Activated CD4-positive, alpha-beta T cell treated with anti-CD3 and anti-CD28 coated beads for 24 hours (primary cell): ENCODE measurements at places on chromosomes 6 and 20.
A peak's percentile ranks its signal among the peaks of the same experiment; 100 is the strongest.

DNA sequence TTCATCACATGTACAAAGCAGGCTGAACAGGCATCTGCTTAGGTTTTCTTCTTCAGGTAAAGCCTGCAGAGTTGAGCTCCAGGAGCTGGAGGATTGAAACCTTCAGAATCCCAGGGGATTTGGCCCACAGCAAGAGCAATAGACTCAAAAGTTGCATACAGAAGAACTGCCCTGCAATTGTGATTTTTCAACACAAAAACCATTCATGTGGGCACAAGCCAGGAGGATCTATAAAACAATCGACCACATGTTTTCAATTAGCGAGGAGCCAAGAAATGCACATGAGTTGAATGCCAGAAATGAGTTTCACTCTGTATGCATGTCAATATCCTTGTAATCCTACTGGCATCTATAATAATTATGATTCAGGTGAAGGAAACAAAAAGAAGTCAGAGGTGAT lies 576.4 kb downstream of the HDGFL1 start:
- no peak for DNase-seq

GRCh38 chr6:6154335-6154734 lies 147.6 kb upstream of the NRN1 start:
- no peak for DNase-seq

GRCh38 chr6:18477301-18477941 lies 90.3 kb downstream of the RNF144B start:
- no peak for DNase-seq

DNA sequence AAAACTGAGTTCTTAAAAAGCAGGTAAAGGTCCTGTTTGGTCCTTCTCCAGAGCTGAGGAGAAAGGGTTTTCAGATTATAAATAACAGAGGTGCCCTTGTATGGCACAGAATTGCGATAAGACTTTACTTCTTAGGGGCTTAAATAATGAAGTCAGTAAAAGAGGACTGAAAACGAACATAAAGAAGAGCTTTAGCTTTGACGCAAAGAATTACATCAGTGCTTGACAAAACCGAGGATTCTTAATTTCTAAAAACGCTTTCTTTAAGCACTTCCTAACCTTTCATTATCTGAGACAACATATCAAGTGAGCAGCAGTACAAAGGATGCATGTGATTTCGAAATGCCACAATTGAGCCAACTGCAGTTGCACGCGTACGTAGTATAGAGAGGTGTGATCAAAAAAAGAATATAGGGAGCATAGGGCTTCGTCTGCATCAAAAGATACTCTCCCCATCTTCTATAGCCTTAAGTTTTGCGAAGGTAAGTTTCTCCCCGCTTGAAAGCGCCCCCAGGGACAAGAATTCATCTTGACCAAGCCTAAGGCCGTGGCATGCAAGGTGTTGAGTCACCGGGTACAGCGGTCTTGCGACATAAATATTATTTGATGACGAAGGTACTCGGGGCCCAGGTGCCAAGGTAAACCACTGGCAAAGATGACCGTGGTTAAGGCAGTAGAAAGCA lies 778 bp upstream of the LOC128125822 start:
- DNase-seq: no peak

DNA sequence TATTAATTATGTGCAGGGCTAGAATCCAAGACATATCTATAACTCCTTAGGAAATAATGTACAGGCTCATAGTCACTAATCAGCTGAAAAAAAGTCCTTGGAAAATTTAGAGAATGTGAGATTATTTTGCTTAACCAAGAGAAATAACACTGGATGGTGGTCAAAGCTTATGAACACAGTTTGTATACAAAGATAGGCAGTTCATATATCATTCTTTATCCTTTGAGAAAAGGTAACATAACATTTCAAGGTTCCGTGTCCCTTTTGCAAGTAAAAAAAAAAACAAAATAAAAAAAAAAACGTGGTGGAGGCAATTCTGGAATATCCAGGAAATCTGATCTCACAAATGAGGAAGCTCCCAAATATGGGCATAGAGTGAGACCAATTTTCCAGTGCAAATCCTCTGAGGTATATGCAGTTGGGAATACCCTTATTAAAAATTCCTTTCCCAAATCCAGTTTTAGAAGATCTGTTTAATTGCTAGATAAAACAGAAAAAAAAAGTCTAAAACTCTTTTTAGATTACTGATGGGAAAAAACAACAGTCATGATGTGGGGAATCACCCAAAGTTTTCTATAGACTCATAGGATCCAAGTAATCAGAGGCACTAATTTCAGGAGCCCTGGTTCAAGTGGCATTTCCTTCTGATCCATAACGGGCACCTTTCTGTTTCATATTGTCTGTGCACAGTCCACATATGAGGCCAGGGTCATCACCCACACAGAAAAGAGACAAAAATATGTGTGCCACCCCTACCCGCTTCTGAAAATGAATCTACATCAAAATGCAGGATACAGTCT lies 17.7 kb upstream of the TNFAIP3 start:
- DNase-seq: no peak

DNA sequence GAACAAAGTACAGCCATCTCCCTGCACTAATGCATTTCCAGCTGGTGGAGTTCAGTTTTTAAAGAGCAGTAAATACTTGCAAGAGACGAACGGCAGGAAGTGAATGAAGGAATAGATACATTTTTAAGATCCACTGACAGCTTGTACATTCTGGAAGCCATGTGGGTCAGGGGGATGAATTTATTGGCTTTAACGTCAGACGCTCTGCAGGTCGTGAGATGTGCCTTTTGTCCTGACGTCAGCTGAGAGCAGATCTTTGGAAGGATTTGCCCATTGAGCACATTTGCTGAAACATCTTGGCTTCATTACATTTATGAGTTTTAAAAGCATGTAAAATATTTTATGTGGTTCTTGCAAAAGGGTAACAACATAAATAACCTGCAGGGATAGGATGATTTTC lies 29.5 kb upstream of the SALL4 start:
- DNase-seq: no peak

- DNase-seq: no peak
These were observed 24.5 kb downstream of the CHMP4B start for GRCh38 chr20:33835615-33836172.

DNA sequence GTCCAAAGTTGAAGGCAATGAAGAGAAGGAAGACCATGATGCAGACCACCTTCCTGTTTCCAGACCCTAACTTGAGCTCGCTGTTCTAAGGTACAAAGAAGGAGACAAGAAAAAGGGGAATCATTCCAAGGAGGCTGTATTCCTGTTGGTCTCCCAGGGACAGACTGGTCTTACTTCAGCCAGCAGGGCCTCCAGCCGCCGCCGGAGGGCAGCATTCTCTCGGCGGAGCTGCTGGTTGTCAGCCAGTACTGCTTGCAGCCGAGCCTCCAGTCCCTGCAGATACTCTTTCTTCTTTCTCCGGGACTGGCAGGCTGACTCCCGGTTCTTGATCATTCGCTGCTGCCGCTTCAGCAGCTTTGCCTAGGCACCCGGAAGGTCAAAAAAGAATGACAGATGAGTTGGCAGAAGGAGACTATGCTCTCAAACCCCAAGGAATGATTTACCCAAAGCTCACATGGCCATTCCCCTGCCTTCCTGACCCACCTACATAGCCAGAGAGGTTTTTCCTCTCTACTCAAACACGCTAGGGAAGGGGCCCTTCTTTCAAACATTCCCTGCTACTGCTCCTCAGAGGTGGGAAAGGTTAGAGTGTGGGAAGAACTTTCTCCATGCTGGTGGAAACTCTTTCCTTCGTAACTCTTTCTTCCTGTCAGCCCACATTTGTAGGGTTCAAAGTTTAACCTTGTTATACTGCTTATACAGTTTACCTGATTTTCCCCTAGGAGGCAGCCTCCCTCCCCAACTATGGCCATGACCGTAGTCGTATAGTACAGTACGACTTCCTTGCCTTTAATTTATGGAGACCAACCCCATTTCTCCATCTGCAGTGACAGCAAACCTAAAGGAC lies 9.0 kb downstream of the ATF6B start:
- DNase-seq: peak; percentile 65

DNA sequence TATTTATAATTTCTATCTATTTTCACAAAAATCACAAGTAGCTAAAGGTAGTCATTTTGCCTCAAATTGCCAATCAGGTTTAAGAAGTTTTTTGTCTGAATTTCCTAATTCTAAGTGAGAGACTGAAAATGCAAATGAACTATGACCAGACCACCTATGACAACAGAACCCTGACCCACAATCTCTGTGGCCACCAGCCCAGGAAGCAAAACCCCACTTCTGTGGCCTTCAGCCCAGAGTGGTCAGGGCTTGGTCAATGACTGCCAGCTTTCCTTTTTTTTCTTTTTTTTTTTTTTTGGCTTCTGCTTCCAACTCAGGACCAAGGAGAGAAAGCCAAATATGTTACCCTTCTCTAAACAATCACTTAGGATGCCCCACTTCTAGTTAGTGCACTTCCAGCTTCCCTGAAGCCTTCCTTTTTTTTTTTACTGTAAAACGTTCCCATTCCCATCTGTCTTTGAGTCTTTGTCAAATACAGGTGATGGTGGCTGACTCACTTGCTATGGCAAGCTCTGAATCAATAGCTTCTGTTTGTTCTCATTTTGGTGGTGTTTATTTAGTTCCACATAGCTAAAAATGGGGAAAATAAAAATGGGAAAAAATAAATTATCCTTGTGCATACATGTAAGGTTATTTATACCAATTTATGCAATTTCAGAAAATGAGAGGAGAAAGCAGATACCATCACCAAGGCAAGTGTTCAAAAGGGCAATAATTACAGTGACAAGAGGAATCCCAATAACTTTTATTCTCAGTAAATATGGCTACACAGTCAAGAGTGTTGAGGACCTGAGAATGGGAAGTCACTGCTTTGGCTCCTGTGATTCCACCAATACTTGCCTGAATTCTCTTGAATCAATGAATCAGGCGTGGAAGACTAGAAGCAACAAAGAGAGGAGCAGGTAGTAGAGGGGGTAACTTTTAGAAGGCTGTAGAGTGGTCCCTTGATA lies 170.3 kb upstream of the PDE7B start:
- no peak for DNase-seq

DNA sequence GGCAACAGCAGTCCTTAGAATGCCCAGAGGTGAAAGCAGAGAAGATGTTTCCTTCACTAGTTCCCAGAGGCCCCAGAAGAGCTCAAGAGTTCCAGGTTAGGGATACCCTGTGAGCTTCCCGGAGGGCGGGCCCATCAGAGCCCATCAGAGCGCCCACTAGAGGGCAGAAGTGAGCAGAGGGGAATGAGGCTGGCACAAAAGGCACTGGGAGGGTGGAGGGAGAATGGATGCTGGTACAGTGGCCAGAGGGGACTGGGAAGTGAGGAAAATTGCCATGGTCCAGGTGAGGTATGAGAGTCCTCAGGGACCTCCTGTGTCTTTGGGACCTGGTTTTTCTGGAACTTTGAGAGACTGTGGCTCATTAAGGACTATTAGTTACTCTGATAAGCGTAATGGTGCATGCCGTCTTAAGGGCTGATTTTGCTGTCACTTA lies 57.3 kb downstream of the LINC00237 start:
- peak; percentile 23 for DNase-seq

DNA sequence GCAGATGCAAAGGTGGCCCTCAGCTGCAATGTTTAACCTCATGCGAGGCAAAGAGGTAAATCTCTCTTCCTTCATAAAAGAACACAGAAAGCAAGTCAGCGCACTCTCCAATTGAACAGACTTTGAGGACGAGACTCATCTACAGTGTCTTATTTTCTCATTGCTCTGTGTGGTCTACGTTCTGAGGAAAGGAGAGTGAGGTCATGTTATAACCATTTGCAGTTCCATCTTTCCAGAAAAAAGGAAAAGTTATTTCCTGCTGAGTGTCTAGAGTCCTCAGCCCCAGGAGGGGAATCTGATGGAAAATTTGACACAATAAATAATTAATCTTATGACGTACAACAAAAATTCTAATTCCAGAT lies 35.6 kb upstream of the THBS2 start:
- DNase-seq: no peak

DNA sequence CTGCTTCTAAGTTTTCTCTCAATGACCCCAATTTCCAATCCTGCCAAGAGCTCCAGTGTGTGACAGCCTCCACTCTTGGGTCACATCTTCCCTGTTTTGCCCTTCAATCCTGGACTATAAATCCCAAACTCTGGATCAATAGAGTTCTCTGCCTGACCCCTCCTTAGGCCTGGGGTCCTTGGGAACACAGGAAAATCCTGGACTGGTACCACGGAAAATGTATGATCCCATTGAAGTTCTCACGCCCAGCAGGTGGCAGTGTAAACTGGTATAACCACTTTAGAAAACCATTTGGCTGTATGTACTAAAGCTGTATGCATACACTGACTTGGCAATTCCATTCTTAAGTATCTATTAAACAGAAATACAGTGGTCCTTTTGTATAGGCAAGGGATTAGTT lies 98.0 kb downstream of the SNAP25 start:
- no peak for DNase-seq

DNA sequence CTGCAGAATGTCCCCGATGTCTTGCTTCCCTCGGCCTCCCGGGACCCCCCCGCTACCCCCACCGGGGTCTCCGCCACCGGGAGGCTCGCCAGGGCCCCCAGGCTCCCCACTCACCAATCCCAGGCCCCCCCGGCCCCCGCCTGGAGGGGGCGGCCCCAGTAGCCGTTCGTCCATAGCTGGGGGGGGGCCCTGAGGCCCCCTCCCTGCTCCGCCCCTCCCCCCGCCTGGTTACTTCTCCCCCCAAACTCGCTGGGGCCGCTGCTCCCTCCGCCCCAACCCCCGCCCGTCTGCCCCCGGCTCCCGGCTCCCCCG lies 304 bp downstream of the PBX2 start:
- no peak for DNase-seq

DNA sequence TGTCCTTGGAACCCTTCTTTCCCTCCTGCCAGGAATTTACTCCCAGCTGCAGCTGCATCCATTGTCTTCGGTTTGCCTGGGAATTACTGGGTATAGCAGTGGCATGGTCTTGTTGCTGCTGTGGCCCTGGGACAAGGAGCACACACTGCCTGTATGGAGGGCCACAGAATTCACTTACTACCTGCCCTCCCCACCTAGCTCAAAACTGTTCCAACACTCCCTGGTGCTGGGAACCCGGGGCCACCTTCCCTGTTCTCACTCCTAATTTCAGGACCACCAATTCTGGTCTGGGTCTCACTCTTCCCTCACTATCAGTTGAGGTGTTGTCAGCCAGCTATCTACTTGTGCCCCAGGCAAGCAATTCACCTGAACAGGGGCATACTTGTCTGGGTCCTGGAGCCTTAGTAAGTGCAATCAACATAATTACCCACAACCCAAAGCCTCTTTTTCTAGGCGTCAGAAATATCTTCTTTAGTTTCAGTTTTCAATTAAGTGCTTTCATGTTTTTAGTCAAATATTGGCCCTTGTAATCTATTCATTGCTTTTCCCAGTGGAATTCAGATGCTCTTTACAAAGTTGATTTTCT lies 47.2 kb downstream of the METTL24 start:
- DNase-seq: no peak

DNA sequence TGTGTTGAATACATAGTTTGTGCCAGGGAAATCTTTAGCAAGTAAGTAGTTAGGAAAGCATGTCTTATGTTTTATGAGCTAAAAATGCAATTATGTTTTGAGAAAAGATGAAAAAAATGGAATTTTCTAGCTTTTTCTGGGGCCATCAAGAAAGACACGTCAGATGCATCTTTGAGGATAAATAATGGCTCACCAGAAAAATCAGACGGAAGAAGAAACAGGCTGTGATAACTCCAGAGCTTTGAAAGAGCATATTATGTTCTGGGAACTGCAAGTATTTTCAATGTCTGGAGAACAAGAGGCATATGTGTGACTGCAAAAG lies 173.7 kb downstream of the CLVS2 start:
- DNase-seq: no peak

GRCh38 chr6:22008248-22008836 lies 288.5 kb downstream of the PRL start:
- no peak for DNase-seq

GRCh38 chr20:8082989-8083388 lies 49.1 kb upstream of the PLCB1 start:
- DNase-seq: no peak

- no peak for DNase-seq
These were observed 670.3 kb downstream of the UTRN start for GRCh38 chr6:144955392-144955791.
